AG09319 (cell line): ENCODE measurements at places on chromosomes 4 and X.

GRCh38 chr4:123411514-123411913 lies 14.9 kb downstream of the SPRY1 start:
- no peak for DNase-seq

GRCh38 chr4:46992338-46992737 lies 1.0 kb downstream of the GABRA4 start:
- DNase-seq, result no peak

- DNase-seq, result no peak
Measured at GRCh38 chr4:70722199-70722791, 531 bp downstream of the RUFY3 start.

GRCh38 chr4:158929939-158930638 lies 161.3 kb downstream of the FNIP2 start:
- DNase-seq, result no peak

- DNase-seq, result no peak
Measured at GRCh38 chr4:108902769-108903168, 139.9 kb upstream of the ETNPPL start.

DNA sequence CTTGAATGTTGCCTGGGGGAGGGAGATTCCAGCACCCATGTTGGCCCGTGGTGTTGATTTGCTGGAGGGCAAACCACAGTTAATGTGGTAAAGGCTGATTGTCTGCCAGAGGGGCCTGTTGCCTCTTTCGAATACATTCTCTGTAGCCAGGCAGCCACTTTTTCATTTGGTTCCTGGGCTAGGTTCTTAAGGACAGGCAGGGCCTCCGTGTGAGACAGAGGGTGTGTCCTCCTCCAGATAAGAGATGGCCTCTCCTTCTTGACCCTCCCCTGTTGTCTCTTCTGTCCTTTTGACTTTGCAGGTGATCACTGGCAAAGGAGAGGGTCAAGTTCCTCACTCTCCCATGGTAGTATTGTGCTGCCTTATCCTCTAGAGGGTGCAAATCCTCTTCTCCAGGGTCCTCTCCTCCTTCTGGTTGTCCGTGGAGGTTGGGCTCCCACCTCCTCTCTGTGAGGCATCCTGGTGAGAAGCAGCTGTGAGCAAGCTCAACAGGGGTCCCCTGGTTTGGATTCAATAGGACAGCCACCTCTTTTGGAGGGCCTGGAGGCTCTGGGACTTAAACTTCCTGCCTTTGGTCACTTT lies 44.9 kb downstream of the ZNF182 start:
- no peak for DNase-seq

DNA sequence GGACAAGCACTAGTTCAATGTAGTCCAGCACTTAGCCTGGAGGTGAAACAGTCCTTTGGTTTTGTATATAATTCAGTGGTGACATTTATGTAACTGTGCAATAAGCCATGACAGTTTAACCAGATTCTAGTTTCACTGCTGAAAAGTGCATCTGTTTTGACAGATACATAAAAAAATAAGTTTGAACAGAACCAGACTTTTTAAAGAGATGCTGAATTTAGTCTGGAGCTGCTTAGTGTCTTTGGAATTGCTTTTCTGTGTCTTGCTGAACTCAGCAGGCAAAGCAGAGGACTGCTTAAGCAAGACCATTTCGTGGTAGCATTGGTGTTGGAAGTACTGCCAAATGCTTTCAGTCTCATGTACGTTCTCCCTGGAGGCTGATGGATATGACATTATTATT lies 393.5 kb downstream of the MAPK10 start:
- DNase-seq, result no peak

DNA sequence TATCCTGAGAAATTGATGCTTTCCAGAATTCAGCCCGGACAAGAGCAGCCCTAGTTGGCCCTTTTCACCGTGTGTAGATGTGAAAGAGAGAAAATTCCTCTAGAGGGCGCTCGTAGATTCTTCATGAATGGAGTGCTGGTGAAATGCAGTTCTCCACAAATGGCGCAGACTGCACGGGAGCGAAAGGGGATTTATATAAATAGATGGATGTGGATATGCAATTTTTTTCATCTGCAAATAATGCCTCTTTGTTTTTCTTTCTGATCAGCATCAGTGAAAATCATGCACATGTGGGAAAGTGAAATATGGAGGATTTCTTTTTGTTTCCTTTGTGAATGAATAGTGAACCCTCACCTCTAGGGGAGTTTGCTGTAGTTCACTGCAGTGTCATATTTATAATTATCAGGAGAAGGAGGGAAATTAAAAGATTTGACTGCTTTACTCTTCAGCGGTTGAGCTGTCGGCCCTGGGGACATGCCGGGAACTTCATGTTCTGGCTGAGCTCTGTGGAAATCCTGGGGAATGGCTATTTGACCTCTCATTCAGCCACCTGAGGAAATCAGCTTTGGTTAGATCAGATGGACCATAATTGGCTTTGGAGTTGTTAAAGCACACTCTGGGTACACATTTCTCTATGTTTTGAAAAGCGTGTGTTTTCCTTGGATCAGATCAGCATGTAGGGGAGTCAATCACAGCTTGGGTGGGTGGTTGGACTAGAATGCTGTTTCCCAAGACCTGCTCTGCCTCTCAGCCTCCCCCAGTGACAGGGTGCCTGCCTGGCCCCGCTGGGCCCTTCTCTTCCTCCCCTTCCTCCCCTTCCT lies 115.0 kb upstream of the SHISA3 start:
- peak; percentile 15 for DNase-seq

DNA sequence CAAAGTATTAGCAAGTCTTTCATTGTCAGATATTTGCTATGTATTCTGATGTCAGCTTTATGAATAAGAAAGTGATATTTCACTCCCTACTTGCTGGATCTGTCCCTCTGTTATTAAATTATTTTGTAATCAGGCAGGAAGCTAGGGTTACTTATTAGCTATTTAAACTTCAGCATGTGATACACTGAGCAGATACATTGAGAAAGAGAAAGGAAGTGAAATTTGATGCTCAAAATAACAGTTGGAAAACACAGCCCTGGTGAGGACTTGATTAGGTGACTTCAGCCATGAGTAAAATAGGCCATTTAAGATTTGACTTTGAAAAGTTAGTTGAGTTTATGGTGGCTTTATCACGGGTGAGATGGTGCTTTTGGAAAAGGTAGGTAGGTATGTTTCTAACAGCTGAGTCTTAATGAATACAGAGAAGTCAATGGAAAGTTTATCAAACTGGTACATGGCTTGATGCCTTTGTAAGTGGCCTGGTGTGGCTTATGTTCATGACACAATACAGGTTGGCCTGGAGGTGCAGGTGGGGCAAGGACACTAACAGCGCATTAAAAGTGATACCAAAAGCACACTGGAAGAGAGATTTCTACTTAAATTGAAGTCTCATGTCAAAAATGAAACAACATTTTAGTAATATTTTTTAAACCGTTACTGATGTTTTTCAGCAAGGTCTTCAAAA lies 321.2 kb upstream of the SPOCK3 start:
- no peak for DNase-seq

- DNase-seq, result no peak
Measured at GRCh38 chrX:56025872-56026571, 206.1 kb upstream of the KLF8 start.

- DNase-seq, result no peak
Measured at GRCh38 chr4:102168580-102168979, 176.7 kb downstream of the SLC39A8 start.

DNA sequence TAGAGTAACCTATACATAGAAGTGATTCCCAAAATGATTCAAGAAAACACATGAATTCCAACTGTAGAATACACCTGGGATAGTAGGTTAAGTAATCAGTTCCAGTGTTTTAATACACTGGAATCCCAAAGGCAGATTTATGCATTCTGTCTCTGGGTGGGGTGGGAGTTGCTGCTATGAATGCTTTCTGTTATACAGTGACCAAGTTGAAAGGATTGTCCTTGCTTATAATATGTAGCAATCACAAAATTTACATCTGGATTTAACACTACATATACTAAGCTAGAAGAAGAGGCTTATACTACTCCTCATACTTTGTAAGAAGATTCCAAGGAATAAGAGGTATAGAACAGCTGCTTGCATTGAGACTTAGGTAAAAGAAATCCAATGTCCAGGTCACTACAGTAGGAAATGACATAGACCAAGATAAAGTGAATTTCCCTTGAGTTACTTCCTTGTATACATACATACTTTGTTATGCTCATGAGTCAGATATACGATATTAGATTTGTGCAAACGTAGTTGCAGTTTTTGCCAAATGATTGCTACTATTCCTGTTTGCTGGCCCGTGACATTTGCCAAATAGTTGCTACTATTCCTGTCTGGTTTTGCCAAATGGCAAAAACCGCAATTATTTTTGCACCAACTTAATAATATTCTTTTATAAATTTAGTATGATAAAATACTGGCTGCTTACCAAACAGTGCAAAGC lies 210.5 kb upstream of the DIAPH2 start:
- no peak for DNase-seq

- no peak for DNase-seq
Measured at GRCh38 chrX:65509400-65509799, 25.2 kb downstream of the LAS1L start.

GRCh38 chr4:98444371-98444770 lies 183.2 kb downstream of the RAP1GDS1 start:
- DNase-seq, result no peak

DNA sequence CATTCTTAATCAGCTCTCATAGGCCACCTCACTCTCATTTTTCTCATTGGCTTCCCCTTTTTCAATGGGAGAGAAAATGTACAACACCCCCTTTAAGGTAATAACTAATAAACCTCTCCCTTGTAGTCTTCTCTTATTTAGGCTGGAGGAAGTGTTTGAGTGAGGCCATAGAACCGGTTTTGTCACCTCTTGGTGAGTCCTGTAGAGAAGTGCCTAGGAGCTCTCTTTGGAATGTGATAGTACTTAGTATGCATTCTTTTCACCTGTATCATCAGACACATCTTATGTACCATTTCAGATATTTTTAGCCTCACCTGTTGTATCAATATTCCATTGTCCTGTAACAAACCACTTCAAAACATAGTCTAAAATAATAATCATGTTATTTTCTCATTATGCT lies 3.5 kb upstream of the TAB3 start:
- DNase-seq, result no peak

- DNase-seq, result no peak
Measured at GRCh38 chr4:174207367-174207766, 76.1 kb downstream of the FBXO8 start.

DNA sequence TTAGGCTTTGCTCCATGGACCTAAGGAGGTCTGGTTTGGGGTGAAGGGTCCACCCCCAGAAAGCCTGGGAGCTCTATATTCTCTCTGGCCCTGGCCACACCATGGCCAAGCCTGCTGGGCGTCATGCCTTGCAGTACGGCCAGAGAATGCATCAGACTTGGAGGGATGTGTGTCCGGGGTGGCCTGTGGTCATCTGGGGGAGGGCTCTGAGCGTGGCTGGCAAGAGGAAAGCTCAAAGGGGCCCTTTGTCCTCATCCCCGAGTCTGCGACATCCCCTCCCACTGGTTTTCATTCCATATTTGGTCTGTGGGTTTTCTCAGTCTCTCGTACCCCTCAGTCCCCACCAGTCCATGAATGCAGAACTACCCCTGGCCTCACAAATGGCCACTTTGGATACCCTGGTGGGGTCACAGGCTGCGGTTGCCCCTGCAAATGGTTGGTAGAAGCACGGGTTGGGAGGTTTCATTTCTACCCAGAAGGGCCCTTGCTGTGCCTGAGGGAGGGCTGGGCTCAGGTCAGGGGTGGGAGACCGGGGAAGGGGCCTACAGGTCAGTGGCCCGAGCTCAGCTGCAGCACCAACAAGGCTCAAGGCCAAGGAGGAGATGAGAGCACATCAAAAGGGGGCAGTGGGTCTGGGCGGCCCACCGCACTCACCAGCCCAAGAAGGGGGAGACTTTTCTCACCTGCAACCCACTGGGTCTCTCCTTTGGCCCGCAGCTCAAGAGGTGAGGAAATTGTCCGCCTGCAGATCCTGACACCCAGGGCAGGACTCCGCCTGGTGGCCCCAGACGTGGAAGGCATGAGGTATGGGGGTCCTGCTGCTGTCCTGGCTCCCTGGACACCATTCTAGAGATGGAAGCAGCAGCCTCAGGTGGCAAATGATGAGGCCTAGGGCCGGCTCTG lies 30.2 kb downstream of the ZNF185 start:
- no peak for DNase-seq

DNA sequence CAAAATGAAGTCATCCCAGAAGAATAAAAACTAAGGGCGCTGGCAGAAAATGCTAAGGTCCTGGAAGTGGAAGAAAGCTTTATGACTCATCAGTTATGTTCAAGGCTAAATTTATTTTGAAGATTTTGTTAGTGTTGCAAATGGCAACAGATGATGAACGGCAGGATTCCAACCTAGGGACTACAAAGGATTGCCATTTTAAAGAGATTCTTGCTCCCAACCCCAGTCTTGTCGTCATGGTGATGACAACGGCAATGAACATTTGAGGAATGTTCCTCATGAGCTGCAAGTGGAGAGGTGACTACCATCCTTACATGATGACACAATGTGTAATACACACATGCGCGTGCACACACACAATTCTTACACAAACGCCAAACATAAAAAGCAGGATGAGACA lies 54.4 kb upstream of the FTHL17 start:
- DNase-seq, result peak; percentile 32

- DNase-seq, result no peak
Measured at GRCh38 chrX:153869473-153870287, 16.3 kb downstream of the L1CAM start.

DNA sequence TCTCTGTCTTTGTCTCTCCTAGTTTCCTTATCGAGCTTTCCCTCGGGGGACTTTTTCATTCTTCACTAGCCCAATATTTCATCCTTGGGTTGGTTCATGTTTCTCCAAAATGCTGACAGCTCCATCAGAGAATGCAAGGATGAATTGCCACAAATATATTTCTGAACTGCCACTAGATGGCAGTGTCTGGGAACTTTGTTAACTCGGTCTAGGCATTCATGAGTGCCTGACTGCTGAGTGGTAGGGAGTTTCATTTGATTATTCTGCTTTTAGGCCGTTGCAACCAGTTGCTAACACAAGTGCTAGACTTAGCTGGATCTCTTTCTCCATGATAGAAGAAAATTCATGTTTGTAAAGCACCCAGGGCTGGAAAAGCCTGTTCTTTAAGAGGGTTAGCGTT lies 73.5 kb upstream of the RAP2C start:
- DNase-seq, result peak; percentile 34

- DNase-seq, result no peak
Measured at GRCh38 chr4:101398807-101399206, 51.5 kb upstream of the PPP3CA start.

- DNase-seq, result no peak
Measured at GRCh38 chr4:126568652-126569570, 1063.8 kb upstream of the INTU start.

GRCh38 chr4:80362578-80363181 lies 27.1 kb downstream of the CFAP299 start:
- DNase-seq, result no peak

- no peak for DNase-seq
Measured at GRCh38 chr4:29560452-29560851, 1159.7 kb upstream of the PCDH7 start.
